MV-4-11 (cell line): ENCODE measurements at places on chromosomes 2 and 18.

DNA sequence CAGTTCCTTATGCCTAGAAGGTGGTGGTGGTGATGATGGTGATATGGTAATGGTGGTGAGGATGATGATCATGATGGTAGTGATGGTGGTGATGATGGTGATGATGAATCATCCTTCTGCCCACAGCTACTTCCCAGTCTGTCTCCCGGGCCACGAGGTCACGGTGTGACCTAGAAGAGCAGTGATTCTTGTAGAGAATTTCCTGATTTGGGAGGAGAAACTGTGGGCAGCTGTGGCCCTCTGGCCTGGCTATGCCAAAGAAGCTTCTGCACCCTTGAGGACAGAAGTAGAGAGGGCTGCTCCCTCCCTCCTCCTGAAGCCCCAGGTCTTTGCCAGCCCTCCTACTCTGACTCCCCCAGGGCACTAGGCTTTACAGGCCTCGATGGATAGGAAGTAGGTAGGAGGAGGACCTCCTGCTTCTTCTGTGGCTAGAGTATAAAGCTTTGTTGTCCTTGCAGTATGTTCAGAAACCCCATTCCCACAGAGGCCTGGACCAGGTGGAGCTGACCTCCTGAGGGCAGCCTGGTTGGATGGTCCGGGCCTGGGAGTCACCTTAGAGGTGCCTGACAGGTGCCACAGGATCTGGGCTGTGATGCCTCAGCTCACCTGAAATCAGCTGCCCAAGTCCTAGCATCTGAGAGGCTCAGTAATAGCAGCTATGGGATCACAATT, 57.9 kb upstream of the EPAS1 start:
- peak; percentile 12 for DNase-seq

DNA sequence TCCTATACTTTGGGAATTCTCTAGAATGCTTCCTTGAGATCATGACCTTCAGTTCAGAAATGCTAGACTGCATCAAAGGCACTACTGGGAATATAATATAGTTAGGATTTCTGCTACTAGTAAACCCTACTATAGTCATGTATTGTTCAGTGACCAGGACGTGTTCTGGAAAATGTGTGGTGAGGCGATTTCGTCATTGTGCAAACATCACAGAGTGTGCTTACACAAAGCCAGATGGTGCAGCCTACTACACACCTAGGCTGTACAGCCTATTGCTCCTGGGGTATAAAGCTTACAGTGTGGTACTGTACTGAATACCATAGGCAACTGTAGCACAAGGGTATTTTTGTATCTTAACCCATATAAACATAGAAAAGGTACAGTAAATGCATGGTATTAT, 13.0 kb downstream of the CXCR4 start:
- no peak for DNase-seq

DNA sequence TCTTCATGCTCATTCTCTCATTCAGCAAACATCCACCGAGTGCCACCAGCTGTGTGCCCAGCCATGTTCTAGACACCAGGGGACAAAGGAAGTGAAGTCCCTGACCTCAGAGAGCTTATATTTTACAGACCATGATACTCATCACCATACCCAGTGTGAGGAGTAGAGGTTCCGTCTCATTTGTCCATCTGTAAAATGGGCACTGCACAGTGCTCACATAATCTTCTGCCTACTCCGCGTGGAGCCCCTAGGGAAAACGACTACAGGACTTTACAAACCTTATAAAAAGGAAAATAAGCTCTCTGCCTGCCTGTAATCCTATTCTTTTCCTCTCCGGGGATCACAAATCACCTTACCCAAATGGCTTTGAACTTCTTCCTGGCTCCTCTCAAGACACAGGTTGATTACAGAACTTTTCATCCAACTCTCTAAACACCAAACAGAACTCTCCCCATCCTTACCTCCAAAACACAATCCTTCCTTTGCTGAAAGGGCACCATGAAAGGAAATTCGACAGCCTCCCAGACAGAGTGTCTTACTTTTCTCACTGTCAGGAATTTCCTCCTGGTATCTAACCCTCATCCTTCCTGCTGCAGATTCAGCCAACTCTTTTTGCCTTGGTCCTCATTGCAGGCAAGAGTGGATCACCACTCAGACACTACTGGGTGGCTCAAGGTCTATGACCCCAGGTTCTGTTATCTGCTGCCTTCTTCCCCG, 99.5 kb downstream of the TNS1 start:
- DNase-seq = no peak

DNA sequence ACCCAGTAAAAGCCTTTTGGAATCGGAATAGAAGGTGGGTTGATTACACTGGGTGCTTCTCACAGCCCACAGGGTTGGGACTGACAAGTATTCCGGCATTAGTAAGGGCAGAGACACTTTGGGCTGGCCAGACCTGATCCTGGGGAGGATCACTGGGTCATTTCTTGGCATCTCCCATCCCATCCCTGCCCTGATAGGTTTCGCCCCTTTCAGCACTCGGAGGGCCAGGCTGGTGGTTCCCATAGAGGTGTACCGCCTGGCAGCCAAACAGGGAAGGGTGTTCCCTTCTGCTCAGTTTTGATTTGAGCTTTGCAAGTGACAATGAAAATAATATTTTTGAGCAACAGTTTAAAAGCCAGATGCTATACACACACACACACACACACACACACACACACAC, 37.3 kb downstream of the CYP1B1 start:
- DNase-seq = no peak

- no peak for DNase-seq
Observed at GRCh38 chr2:162795312-162795711, 43.3 kb downstream of the KCNH7 start.

GRCh38 chr18:76765649-76766048, 56.7 kb upstream of the ZNF236 start:
- no peak for DNase-seq

GRCh38 chr2:86769838-86770237, 20.9 kb downstream of the CD8A start:
- no peak for DNase-seq

DNA sequence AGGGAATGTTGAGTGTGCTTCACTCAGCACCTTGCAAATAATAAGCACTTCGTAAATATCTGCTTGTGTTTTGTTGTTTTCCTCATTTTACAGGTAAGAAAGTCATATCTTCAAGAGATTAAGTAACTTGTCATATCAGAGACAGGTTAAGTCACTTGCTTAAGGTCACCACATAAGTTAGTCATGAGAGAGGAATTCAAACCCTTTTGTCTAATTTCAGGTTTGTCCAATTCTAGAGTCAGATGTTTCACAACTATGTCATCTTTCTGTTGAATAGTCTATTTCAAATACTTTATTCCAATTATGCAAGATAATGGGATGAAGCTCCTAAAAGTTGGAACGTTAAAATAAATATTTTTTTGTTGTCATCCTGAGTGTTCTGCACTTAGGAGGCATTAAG, 13.5 kb upstream of the CUL3 start:
- DNase-seq = no peak
